ENCODE measurements at places on chromosomes 16 and 17.

DNA sequence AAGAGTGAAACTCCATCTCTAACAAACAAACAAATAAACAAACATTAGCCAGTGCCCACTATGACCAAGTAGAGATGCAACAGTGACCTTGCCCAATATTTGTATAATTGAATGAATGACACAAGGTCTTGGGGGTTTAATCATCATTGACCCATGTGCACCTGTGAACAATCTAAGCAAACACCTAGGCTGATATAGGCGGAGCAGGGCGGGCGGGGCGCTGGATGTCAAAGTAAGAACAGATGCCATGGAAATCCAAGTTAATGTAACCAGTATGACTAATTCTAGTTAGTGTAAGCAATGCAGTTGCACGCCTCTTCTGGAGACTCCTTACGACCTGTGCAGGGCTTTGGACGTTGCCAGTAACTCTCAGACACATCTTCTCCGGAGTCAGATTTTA lies 17.6 kb downstream of the RCVRN start:
- DNase-seq = no peak

- no peak for DNase-seq
These were observed 1.4 kb upstream of the SLFN11 start for GRCh38 chr17:35374766-35375344.

DNA sequence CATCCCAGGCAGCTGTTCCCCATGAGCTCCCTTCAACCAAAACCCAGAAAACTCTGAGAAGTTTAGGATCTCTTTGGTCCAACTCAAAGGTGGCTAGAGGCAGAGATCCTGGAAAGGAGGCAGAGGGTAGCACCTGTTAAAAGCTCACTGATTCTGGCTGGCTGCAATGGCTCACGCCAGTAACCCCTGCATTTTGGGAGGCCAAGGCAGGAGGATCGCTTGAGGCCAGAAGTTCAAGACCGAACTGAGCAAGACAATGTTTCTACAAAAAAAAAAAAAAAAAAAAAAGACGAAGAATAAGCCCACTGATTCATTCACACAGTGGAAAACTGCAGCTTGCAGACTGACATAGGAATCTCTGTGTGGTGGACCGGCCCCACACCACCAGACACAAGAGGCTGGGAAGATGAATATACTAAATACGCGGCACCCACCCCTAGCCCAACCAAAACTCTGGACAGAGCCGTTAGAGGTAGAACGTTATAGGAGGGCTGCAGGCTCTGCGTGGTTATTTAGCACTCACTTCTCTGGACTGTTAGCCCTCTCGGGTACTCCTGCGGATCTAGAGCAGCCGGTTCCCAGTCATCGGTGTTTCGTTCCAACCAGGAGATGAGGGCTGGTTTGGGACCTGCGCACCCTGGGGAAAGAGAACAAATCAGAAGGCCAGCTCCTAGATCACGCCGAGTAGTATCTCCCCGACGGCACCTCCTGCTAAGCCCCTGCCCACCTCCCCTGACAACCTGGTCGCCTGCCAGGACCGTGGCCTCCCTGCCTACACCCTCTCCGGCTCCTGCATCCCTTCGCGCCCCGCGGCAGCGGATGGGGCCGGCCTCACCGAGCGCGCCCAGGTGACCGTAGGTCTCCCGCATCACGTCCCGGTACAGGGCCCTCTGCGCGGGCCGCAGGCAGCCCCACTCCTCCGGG lies 925 bp downstream of the ZNF689 start:
- peak; percentile 65 for DNase-seq

GRCh38 chr16:12468552-12468951 lies 335.1 kb downstream of the CPPED1 start:
- DNase-seq = no peak

- DNase-seq = no peak
These were observed 75.8 kb downstream of the KLHDC4 start for GRCh38 chr16:87689956-87690465.
